ENCODE measurements at places on chromosomes 7 and 10.

DNA sequence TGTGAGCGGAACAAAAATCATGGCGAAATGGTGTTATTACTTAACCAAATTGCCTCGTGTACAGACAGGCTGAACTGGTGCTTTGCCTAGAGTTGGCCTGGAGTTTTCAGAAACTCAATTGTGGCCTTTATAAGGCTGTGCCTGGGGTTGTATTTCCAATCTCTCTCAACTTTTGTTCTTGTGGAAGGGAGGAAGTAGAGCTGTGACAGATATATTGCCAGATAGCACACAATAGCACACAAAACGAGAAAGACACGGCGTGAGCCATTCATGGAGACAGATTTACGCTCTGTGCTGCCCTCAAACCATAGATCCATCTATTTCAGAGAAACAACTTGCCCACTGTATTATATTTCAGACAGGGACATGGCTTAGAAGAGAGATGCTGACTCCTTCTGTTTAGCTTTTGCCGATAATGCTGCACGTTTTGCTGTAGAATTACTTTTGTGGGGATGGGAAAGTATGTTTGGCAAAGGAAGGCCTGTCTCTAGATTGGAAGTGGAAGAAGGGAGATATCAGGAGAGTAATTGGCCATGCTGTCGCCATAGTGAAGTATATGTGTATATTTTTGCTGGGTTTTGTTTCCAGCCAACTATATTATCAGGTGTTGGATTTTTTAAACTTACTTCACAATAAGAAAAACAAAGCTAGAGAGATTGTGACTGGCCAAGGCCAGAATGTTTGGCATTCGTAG is 80.4 kb downstream of the AUTS2 start:
- no peaks in the 10 kb centered on the region for H3K36me3 ChIP-seq
- no peaks in the 10 kb centered on the region for H3K4me1 ChIP-seq
- no peak overlapping the region for H3K27ac ChIP-seq
- DNase-seq = no peak

DNA sequence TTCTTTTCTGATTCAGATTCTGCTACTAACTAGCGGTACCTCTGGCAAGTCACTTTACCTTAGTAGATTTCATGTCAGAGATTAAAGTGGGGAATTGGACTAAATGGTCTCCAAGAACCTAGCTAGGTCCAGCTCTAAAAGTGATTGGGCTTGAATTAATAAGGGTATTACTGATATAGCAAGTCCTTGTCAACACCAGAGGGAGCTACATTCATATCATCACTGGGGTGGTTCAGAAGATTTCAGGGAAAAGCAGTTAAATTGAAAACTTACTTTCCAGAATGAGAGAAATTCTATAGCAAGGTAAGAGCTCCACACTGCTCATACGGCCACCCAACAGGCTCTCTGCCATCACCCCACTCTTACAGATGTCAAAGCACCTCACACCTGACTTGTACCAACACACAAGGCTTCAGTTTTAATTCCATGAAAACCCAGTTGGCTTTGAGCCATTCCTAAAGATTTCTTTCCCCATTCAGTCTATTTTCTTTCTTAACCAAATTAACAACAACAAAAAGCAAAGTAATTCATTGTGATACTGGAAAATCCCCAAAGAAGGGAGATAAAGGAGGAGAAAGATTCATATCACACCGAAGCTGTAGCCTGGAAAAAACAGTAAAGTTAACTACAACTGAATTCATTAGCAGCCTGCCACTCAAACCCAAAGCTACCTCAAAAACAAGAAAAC is 38.0 kb upstream of the SPOCK2 start:
- H3K4me1 ChIP-seq = peaks cover 31% of the 10 kb centered on the region
- no peak overlapping the region for H3K4me3 ChIP-seq

DNA sequence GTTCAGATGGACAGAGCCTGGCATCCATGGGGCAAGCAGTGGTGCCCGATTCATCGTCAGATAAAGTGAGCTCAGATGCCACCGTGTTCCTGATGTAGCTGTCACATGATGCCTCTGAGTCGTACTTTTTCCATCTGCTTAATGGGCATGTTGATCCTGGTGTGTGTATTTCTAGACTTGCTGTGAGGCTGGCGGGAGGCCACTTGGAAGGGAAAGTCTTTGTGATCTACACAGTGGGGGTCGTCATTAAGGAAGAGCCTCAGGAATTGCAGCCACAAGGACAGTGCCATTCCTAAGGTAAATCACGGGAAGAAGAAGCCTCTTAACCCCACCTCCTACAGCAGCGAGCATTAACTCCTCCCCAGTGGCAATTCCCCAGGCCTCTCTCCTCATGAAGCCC is 63.0 kb downstream of the RGS10 start:
- peak overlapping the region; percentile 77 for H3K27ac ChIP-seq
- H3K4me1 ChIP-seq = peaks cover 32% of the 10 kb centered on the region
- no peak overlapping the region for H3K4me3 ChIP-seq
- H3K36me3 ChIP-seq = no peaks in the 10 kb centered on the region
- no peak for DNase-seq

- H3K27ac ChIP-seq = no peak overlapping the region
- H3K4me3 ChIP-seq = no peak overlapping the region
- peaks cover 15% of the 10 kb centered on the region for H3K36me3 ChIP-seq
- no peak for DNase-seq
- no peaks in the 10 kb centered on the region for H3K27me3 ChIP-seq
Observed at GRCh38 chr10:131947631-131948347, 33.9 kb downstream of the BNIP3 start.

- no peaks in the 10 kb centered on the region for H3K36me3 ChIP-seq
- no peaks in the 10 kb centered on the region for H3K4me1 ChIP-seq
Observed at GRCh38 chr10:99456207-99456930, 25.9 kb upstream of the GOT1 start.

DNA sequence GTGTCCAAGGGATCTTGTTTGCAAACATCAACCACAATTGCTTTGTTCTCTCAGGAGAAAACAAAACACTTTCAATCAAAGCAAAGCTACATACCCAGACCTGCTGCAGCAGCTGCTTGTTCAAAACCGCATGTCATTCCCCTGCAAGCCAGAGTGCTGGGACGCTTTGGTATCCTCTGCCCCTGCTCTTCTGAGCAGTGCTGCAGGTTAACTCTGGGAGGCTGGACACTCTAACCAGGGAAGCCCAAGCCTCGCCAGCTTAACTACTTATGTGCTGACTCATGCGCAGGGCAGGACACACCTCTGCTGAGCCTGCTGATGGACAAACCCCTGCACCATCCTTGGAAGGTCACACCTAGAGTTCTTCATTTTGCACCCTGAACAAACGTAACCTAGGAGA is 28.2 kb upstream of the ASAH2 start:
- H3K4me3 ChIP-seq = no peak overlapping the region
- no peak for DNase-seq
- H3K4me1 ChIP-seq = no peaks in the 10 kb centered on the region
- no peak overlapping the region for H3K27ac ChIP-seq

GRCh38 chr7:123732413-123733091 is 16.3 kb downstream of the WASL start:
- H3K4me1 ChIP-seq = peaks cover 33% of the 10 kb centered on the region
- no peak for DNase-seq
- H3K36me3 ChIP-seq = peaks cover 67% of the 10 kb centered on the region
- H3K4me3 ChIP-seq = no peak overlapping the region
